KBM-7 (cell line): ENCODE measurements at places on chromosomes 12 and 14.

DNA sequence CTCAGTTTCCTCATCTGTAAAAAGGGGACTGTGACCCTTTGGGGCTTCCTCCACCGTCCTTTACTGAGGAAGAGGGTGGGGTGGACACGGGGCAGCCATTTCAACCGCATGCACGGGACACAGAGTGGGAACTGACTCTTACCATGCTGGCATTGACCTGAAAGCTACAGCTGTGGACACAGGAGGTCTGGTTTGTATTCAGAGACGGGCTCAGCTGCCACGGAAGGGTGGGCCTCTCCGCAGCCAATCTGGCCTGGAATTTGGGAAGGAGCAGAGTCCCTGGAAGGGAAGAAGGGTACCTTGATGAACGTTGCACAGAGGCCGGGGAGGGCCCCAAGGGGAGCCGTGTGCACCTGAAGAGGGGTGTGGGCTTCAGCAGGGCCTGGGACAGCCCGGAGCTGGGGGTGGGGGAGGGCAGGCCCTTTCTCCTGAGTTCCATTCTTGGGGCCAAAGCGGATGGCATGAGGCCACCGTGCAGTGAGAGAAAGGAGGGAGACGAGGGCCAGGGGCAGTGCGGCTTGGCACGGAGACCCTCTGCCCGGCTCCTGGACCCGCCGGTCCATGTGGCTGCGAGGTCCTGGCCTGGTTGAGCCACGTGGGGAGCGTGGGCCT, 14.5 kb downstream of the TNFAIP2 start:
- no peak for DNase-seq

DNA sequence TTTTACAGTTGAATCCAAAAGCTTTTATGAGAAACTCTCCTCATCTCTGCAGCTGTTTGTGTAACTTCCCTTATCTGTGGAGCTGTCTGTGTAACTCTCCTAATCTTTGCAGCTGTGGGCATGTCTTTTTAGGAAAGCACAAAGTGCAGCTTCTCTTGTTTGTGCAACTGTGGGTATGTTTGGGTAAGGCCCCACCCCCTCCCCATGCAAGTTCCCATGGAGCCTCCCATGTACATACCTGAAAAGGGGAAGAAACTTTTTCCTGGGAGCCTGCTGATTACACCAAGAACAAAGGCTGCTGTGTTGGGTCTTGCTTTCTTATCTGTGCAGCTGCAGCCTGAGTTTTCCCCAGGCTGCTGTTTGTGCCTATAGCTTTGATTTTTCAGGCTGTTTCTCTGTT, 42.7 kb upstream of the CDKN3 start:
- peak; percentile 87 for DNase-seq

GRCh38 chr12:114684098-114684869, at the start of gene TBX3:
Gene TBX3 (minus strand): TSS chr12:114684175. CDS start chr12:114683200, 975 bp downstream.
- peak; percentile 100 for DNase-seq

GRCh38 chr12:44960856-44961255, 84.7 kb upstream of the NELL2 start:
- no peak for DNase-seq

DNA sequence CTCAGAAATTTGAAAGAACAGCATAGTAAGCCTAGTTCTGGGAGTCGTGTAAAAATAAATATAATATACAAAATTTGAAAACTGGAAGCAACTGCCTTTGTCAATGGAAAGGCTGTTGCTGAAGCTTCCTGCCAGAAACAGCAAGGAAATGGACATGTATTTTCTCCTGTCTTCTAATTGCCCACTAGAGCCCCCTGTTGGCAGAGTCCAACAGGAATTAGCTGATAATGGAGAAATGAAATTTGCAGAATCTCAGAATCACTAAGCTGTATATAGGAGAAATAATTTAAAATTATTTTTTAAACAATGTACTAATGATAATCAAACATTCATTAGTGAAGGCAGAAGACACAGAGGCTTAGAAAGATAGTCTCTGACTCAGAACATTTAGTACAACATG, 414.8 kb downstream of the SLC6A15 start:
- no peak for DNase-seq

GRCh38 chr12:55676707-55677106, 31.0 kb downstream of the ITGA7 start:
- no peak for DNase-seq

- no peak for DNase-seq
Measured at GRCh38 chr12:12891080-12891880, at the start of gene GPRC5A. Gene GPRC5A (plus strand): TSS chr12:12891562. CDS start chr12:12908250, 16,688 bp downstream.

GRCh38 chr12:55675666-55676065, 32.0 kb downstream of the ITGA7 start:
- DNase-seq, result no peak

DNA sequence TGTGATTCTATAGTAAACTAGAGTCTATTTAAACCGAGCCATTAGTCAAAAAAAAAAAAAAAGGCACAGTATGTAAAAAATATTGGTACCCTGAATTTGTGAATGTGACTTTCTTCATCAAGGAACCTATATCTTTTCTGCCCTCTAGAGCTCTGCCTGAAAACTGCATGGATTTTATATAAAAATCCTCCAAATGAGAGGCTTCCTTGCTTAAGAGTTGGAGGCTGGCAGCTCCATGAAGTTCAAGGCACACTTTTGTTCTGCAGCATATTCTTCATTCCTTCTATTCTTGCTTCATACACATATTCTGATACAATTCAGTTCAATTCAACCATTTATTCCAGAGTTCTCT, 23.1 kb upstream of the NKX2-8 start:
- DNase-seq, result peak; percentile 26

DNA sequence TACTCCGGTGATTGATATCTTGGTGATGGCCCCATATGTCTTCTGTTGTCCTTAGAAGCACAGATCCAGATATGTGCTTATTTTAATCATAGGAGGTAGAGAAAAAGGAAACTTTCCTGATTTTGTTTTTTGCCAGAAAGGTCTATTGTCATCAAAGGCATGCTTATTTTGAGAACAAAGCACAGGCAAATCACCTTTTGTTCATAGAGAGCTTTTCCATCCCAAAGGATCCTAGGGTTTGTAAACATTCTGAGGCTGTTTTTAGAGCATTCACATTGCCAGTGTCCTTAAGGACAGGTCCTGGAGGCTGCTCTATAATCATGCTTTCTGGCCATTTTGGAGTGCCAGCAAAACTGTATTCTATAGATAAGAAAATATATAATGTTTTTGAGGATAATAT, 148.5 kb upstream of the SEL1L start:
- DNase-seq, result no peak

DNA sequence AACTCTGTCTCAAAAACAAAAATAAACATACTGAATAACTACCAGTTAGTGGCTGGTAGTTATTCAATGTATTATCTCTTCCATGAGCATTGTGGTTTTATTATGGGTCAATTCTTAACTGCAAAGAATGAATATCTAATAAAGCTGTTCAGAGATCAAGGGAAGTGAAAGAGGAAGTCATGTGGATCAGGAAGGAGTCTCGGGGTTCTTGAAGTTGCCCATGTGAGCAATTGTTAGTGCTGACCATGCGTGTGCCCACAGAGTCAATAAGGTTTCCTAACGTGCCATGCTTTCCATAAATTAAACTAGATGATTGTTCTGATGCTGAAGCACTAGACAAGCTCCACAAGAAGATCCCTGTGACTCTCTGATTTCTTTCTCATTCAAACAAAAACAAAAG, 136.5 kb upstream of the CPSF6 start:
- DNase-seq, result peak; percentile 54

DNA sequence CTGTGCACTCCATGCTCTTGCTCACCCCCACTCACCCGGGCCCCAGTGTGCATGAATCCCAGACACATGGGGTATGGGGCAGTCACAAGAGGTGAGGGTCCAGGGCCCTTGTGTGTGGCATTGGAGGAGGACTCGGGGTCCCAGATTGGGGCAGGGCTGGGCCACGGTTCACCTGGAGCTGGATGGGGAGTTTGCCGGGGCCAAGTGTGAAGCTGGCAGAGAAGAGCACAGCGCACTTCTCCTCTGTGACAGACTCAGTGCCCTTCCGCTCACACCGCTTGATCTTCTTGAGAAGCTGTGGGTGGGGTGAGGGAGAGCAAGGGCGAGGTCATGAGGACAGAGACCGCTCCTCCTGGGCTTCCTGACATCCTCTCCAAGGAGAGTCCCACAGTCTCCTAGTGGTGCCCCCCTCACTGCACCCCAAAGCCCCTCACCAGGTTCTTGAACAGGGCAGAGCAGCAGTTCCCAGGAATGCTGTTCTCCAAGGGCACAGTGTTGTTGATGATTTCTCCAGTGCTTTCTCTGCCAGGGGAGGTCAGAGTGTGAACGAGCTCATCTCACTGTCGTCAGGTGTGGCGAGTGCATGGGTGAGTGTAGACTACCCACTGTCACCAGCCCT, 6.8 kb downstream of the STAT6 start:
- DNase-seq, result no peak

- no peak for DNase-seq
Measured at GRCh38 chr12:69151254-69151764, 88.1 kb upstream of the CPSF6 start.

GRCh38 chr12:88413646-88414045, 166.6 kb downstream of the KITLG start:
- DNase-seq, result no peak

DNA sequence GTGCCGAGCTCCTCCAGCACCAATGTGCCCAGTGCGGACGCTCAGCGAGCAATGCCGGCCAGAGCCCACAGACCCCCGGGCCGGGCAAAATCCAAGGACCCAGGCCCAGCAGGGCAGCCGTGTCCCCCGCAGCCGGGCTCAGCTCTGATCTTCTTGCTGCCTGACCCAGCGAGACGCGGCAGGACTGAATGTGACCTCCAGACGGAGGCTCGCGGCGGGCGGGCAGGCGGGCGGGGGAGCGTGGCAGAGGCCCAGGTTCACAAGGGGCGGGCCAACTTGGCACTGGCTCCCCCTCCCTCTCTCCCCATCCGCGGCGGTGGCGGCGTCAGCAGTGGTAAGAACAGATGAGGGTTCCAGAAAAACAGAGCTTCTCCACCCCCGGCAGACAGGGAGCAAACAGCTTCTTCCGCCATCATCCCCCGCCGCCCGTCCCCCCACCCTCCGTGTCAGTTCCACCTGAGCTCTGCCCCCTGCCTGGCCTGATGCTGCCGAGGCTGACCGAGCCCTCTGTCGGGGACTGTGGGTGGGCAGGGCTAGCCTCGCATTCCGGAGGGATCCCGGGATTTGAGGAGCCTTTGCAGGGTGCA, 94.3 kb downstream of the RFLNA start:
- no peak for DNase-seq

- DNase-seq, result no peak
Measured at GRCh38 chr14:95741038-95741490, 27.1 kb upstream of the TCL1A start.

DNA sequence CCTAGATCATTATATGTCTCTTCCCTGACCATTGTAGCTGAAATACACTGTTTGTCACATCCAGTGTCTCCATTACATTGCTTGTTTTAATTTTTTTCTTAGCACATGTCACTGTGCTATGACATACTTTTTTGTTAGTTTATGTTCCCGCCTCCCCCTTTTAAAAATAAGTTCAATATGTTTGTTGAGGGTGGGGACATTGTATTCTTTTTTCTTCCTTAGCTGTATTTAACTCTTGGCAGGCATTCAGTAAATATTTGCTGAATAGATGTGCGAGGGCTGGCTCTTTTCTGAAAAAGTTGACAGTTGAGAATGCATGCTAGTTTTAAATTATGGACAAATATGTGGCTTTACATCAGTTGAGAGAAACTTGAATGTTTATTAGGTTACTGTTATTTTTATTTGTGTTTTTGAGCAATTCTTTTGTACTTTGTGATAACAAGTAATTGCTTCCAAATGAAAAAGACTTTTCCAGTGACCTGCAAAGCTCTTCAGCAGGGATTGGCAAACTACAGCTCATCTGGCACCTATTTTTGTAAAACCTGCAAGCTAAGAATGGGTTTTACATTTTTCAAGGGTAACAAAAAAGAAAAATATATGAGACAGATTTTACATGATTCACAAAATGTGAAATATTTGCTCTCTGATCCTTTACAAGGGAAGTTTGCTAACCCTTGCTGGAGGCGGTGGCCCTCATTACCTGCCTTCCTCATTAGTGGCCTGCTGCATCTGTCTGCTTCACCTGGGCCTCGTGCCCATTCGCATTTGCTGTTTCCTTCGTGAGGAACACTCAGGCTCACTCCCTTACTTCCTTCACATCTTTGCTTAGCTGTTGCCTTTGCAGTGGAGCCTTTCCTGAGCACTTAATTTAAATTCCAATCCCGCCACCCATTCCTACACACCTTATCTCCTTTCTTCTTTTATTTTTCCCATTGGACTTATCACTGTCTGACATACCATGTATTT, 229.4 kb downstream of the ERC1 start:
- no peak for DNase-seq

- DNase-seq, result no peak
Measured at GRCh38 chr12:90951432-90952105, 3.4 kb downstream of the CCER1 start.

GRCh38 chr14:48805315-48805714, 780.9 kb downstream of the RPS29 start:
- no peak for DNase-seq

DNA sequence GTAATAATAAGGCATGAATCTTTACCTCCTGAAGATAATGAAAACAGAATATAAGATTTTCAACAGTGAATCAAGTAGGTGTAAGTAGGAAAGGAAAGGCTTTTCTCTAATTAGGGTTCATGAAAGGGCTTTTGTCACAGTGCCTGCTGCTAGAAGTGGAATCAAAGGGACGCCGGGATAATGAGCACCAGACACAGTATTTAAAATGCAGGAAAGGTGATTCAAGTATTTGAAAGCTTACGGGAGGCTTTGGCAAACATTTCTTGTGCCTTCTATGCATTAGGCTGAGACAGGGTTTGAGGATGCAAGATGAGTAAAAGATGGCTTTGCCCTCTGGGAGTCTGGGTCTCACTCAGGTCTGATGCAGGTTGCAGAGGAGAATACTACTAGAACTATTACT, 70.5 kb upstream of the ANO4 start:
- DNase-seq, result no peak

GRCh38 chr12:6342140-6342889, 439 bp upstream of the TNFRSF1A start:
- DNase-seq, result no peak

DNA sequence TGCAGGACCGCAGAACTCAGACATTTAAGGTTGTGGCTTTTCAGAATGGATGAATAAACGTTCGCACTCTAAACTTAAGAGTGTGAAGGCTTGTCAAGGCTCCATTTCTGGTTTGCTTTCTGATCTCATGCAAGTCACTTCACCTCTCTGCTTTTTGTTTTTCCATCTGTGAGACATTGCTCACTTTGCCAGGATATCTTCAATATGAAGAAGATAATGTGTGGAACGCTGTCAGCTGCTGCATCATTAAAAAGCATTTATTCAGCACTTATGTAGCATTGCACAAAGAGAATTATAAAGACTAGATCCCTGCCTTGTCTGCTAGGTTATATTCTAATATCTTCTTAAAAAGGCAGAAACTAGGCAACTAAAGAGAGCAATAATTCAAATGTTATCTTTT, 172.2 kb downstream of the CACNA1C start:
- DNase-seq, result no peak

GRCh38 chr14:90453401-90453951, 56.6 kb downstream of the CALM1 start:
- no peak for DNase-seq
